ENCODE measurements at places on chromosomes 16 and 17. TPM values are rescaled to one million over a fixed set of nuclear protein-coding genes. Genes with fewer than 3 reads are reported as not detected.

DNA sequence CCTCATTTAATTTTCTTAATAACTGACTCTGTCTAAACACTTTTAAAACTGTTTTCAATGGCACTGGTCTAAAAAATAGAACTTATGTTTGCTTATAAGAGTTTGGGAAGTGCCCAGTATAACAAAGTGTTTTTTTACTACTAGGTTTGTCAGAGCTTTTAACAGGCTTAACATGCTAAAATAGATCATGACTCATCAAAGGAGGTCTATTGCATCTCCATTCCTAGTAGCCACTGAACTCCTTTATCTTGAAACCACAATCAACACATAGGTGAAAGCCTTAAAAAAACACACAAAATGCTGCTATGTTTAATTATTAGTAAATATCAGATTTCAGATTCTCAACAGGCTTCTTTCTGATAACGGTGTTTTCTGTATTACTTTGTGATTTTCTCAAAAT is 196.4 kb upstream of the KIF2B start:
- no peak for DNase-seq

DNA sequence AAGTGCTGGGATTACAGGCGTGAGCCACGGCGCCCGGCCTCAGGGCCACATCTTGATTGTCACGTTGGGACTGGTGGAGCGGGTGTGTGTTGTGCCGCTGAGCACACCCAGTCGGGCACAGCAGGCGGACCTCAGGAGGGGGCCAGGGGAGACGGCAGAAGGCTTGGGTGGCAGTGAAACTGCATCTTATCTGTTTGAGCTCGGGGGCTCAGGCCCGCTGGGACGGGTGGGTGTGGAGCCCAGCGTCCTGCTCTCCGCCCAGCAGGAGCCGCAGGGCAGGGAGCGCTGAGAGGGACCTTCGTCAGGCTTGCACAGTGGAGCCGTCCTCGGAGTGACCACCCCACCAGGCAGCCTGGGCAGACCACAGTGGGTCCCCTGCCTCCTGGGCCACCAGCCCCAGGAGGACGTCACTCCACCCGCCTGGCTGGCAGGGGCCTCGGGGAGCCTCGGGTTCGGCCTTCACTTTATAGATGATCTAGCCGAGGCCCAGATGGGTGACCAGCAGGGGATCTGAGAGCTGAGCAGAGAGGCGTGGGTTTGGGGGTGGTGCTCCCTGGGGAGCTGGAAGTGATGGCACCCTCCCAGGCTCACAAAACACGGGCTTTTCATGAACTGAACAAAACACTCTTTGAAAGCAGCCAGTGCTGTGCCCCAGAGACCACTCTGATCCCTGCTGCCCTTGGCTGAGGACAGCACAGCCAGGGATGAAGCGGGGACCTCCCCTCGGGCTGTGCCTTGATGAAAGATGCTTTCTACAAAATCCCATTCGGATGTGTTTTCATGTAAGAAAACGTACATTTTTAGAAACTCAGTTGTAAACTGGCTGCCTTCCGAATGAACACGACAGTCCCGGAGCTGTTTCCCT is 181.1 kb downstream of the SEC14L1 start:
- no peak for DNase-seq

DNA sequence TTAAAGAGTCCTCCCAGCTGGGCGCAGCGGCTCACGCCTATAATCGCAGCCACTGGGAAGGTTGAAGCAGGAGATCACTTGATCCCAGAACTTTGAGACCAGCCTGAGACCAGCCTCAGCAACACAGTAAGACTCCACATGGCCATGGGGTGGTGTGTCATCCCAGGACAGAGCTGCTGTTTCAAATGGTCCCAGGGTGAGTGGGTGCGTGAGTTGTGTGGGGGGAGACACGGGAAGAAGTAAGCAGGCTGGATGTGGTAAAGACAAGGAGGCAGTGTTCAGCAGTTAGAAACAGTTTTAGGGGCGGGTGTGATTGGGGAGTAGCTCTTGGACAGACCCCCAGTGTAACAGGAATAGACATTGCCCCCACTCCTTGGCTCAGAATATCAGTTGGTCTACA is 3.8 kb downstream of the SHPK start:
- no peak for DNase-seq

DNA sequence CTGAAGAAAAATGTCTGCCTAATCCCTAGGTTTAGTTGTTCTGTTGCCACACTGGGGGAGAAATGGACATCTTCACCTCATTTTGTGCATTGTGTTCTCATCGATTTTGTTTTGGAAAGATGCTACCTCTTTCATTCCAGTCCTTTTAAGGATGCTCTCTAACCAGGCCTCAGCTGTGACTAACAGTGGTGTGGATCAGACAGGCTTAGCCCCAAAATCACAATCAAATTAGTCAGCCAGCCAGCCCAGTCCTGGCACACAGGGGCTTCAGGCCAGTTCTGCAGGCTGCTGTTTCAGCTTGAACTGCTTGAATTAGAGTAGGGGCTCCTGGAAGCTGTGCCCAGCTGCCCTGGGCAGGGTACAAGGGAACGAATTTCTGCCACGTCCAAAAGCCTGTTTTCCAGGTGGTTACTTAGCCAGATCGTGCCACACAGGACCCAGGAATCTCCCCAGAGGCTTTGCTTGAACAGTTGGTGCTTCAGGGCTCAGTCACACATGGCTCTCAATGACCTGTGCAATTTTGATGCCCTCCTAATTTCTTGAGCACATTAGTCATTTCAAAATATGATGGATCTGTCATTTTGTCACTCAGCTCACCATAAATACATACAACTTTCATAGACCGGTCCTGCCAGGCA is 60.7 kb downstream of the CLEC16A start:
- DNase-seq: no peak

DNA sequence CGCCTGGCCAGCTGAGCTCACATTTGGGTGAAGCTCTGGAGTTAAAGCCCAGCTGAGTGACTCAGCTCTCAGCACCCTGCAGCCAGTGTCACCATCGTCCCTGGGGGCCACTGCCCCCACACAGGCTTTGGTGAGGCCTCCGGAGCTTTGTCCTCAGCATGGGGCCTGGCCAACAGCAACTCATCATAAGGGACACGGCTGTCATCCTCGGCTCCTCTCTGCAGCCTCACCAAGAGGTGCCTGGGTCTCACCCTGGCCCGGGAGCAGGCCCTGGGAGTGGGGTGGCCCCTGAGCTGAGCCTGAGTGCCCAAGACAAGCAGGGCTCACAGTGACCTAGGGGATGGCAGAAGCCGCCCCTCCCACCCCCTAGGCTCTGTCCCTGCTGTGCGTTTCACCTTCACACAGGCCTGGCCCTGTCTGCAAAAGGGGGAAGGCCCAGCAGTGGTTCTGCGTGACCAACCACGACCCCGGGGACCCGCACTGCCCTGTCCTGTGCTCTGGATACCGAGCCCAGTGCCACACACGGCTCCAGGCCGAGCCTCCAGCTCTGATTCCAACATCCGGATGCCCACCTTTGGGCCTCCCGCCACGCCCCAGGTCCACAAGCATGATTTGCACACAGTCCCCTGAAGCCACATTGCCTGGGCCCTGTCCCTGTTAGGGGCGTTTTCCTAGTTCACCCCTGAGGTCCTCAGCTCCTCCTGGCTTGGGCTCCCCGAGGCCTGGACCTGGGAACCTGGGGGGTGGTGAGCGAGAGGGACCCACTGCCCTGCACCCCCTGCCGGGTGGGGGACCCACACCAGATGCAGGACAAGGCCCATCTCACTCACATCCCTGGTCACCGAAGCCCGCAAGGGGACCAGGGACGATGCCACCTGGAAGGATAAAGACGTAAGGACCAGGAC is 21.8 kb upstream of the AATK start:
- DNase-seq: no peak

- no peak for DNase-seq
Observed at GRCh38 chr16:4733747-4734062, 366 bp downstream of the ANKS3 start.

GRCh38 chr17:38619937-38620550 is 14.3 kb upstream of the SRCIN1 start:
- DNase-seq: no peak

GRCh38 chr17:5800646-5801045 is 216.3 kb upstream of the NLRP1 start:
- no peak for DNase-seq

The GCGR gene
- not detected for polyA plus RNA-seq

The SCARF1 gene
- 5.4 TPM for polyA plus RNA-seq
